ENCODE measurements at places on chromosomes 13 and 19. TPM values are rescaled to one million over a fixed set of nuclear protein-coding genes. Genes with fewer than 3 reads are reported as not detected.

NEK5 gene
- not detected for total RNA-seq

KLK10 gene
- total RNA-seq, result 10.3 TPM

CEACAM7 gene
- not detected for total RNA-seq

SLC10A2 gene
- not detected for total RNA-seq

CGB1 gene
- total RNA-seq, result not detected

ISYNA1 gene
- 15.5 TPM for total RNA-seq

ONECUT3 gene
- total RNA-seq, result not detected

PSG7 gene
- not detected for total RNA-seq

TNFSF11 gene
- not detected for total RNA-seq

FAM174C gene
- total RNA-seq, result 65.4 TPM

CCDC8 gene
- 27.7 TPM for total RNA-seq

KLK11 gene
- 1.0 TPM for total RNA-seq

KCNN1 gene
- not detected for total RNA-seq

GARIN5A gene
- total RNA-seq, result 0.78 TPM

PRKD2 gene
- total RNA-seq, result 35.5 TPM

NLRP5 gene
- not detected for total RNA-seq

CEACAM16 gene
- not detected for total RNA-seq

KIR2DL1 gene
- total RNA-seq, result not detected

SERP2 gene
- 5.3 TPM for total RNA-seq

ARRDC2 gene
- 8.2 TPM for total RNA-seq

ZFP28 gene
- 6.8 TPM for total RNA-seq
